ENCODE measurements at places on chromosomes 3 and 15.
A peak's percentile ranks its signal among the peaks of the same experiment; 100 is the strongest.

- no peak for DNase-seq
Measured at GRCh38 chr15:68334661-68335124, 57.1 kb downstream of the FEM1B start.

- DNase-seq: no peak
Measured at GRCh38 chr3:54653456-54654195, 274.2 kb downstream of the LRTM1 start.

DNA sequence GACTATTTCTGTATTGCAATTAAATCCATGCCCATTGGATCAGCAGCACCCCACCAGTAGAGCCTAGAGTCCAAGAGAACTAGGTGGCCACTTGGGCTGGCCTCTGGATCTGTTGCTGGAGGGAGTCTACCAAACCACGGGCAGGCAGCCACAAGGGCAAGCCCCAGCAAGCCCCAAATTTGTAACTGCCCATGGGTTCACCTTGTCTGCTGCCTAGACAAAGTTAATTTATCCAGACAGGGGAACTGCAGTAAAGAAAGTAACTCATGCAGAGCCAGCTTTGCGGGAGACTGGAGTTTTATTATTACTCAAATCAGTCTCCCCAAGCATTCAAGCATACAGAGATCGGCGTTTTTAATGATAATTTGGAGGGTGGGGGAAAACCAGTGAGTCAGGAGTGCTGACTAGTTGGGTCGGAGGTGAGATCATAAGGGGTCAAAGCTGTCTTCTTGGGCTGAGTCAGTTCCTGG is 74.0 kb upstream of the TERB2 start:
- no peak for DNase-seq

- DNase-seq: no peak
Measured at GRCh38 chr3:171092467-171092911, 66.0 kb upstream of the SLC2A2 start.

DNA sequence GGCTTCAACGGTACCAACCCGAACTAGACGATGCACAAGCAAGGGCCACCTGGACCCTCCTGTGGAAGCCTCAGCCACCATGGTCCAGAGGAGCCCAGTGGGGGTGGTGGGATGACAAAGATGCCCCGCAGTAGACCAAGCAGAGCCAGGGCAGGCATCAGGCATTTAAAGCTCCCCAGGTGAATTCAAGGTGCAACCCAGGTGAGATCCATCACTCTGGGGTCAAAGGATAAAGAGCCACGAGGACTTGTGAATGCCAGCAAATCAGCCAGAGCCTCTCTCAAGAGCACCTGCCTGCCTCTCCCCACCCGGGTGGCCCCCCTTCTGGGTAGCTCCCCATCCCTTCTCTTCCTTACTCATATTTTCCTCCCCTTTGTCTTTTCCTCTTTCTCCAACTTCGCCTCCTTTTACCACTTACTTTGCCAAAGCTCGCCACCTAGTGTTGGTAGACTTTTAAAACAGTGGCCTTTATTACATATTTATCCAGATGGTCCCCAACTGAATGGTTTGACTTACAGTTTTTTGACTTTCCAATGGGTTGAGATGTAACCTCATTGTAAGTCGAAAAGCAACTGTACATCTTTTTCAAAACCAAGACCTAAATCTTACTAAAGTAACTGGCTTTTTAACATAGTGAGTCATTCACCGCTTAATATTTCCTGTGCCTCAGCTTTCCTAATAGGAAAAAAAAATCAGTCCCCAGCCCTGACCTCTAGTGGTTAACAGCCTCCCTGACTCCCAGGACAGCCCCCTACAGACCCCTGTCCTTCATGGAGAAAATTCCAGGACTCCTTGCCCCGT is 18.8 kb downstream of the PLA2G4F start:
- DNase-seq: no peak

DNA sequence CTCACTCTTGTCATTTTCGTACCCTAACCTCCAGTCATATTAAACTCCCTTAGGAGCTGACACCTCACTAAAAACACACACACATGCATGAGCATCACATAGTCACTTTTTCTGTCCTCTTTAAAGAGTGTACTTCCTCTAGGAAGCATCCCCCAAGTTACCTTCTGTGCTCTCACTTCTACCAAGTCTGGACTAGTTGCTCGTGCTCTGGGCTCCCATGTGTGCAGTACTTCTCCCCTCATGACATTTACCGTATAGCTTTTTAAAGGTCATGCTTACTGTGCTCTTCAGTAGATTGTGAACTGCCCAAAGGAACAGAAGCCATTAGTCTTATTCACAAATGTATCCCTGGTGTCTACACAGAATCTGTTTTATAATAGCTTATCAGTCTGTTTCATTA is 42.0 kb downstream of the CRYBG3 start:
- no peak for DNase-seq

DNA sequence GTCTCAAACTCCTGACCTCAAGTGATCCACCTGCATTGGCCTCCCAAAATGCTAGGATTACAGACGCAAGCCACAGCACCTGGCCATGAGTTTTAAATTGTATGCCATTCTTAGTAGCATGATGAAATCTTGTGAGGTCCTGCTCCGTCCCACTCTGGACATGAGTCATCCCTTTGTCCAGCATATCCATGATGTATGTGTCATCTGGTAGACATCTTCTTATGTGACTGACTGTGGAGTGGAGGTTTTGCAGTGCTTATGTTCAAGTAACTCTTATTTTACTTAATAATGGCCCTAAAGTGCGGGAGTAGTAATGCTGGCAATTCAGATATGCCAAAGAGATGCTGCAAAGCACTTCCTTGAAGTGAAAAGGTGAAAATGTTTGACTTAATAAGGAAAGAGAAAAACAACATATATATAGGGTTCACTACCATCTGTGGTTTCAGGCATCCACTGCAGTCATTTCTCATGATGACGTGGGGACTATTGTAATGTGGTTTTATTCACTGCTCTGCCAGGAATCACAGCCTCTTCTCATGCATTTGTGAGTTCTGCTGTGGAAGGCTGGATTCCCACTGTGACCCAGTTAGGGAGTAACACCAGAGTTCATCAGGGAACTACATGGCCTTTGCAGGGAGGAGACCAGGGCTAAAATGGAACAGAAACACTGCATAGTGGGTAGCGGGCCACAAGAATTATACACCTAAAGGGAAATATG is 204.6 kb upstream of the STRIT1 start:
- DNase-seq: no peak

DNA sequence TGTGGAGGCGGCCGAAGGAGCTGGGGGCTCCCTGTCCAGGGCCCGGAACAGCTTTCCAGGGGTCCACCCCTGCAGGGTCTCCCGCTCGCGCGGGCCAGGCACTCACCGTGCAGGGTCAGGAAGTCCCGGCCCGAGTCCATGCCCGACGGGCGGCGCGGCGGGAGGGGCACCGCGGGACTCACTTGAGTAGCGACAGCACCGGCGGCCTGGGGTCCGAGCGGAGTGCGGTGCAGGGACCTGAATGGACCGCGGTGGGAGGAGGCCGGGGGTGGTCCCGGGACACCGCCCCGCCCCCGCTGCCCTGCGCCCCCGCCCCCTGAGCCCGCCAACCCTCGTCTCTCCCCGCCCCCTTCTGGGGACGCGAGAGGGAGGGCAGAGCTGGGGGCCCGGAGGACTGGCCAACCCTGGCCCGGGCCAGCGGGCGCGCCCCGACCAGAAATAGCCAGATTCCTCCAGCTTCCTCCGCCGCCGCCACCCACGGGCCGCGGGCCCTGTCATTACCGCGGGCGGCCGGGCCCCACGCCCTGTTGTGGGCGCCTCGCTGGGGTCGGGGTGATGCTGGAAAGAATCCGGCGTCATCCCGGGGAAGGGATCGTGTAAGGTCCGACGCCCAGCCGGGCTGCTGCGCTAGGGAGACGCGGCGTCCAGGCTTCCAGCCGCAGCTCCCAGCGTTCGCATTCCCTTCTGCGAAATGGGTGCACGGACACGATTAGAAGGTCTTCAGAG is at the start of gene PLCD1:
Gene PLCD1, minus strand, starts transcription at position 243 of the 726 bp plus-strand sequence. Its CDS starts 103 bp downstream, at position 140.
- DNase-seq: peak; percentile 53

DNA sequence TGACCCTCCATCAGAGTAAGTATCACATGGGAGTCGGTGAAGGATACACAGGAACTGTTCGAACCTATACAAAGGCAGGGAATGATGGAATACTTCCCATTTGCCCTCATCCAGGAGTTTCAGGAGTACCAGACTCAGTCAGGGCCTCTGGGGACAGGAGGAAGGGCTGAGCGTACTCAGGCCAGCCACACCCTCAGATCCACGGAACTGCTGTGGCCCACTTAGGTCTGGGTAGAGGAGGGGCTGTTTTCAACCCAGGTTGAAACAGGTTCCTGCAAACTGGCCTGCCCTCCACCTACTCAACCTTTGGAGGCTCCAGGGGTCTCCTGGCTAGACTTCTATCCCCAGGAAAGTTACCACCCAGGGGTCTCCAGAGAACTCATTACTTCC is 6.7 kb upstream of the IGDCC3 start:
- no peak for DNase-seq

DNA sequence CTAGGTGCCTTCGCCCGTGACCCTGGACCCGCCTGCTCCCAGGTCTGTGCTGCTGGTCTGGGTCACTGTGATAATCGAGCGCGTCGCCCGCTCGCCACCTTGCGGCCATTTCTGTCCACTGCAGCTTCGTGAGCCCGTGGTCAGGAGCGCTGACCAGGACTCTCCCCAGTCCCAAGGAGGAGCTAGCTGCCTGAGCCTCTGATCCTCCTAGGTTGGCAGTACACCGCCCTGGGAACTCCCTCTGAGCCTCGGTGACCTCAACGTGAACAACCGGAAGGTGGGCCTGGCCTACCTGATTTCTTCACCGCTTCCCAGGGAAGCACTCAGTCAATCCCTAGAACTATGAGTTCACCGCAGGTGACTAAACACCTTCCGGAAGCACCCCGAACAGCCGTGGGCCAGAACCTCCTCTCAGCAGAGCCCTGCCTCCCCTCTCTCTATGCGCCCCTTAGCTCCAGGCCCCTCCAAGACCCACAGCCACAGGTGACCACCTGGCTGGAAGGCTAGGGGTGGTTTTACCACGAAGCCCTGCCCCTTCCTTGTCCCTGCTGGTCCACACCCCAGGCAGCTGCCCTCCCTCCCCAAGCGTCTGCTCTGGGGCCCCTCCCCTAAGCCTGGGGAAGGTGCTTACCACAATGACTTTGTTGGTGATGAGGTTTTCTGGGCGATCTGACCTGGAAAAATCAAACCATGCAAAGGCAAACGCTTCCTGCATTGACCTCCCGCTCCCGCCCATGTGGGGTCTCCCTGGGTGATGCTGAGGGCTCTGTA is 9.7 kb downstream of the PLA2G4D start:
- DNase-seq: no peak

GRCh38 chr3:187700249-187700648 is 2.1 kb downstream of the RTP2 start:
- DNase-seq: no peak

DNA sequence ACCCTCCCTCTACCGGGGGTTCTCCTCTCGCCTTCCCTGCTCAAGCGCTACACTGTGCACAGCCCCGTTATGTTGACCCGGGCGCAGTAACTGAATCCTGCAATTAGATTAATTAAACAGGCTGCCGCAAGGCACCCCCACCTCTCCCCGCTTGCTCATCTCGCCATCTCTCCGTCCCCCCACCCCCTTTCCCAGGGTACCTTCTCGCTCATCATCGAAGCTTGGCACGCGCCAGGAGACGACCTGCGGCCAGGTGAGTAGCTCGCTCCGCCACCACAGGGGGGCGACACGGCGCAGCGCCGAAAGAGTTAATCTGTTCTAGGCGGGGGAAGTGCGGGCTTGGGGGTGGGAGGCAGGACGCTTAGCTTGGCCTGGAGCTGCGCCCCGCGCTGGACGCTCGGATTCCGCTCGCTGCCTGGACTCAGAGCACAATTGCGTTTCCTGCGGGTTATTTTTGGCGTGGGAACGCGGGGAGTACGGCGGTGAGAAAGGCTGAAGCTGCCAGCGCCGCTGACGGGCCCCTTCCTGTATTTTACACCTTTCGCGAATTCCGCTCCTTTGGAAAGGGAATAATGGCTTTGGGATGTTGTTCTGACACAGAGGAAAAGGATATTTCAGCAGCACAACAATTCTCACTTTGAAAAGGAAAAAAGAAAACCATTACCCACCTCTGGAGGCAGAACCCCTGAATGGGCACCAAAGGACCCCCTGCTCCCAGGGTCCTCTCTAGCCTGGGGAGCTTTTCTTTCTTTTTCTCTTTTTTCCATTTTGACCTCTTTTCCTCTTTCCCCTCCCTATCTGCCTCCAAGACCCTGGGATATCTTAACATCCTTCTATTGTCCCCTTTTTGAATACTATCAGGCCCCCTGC is 1.5 kb downstream of the DLL4 start:
- no peak for DNase-seq

DNA sequence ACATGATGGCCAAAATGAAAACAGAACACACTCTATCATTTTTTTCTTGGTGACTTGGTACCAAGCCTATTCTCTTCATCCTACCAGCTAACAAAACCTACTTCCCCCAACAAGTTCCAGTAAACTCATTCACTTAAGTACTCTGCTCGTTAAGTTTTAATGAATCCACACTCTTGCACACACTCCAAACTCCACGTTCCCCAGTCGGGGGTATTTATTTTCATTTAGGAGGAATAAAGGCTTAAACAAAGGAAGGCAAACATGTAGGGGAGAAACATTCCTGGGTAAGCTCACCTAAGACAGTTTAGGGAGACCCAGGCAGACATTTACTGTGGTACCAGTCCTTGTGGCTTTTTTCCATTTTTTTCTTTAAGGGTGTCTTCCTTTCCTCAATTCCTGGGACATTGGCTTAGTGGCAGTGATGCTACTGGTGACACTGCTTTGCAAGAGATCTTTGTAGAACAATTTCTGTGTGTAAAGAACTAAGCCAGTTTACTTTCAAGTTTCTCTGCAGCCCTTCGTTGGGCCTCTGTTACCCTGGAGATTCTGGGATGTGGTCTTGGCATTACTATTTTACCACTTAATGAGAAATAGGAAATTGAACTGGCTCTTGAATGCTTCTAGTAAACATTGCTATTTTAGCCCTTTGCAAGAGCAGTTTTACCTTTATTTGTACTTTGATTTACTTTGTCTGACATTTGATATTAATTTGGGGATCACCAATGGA is 117.3 kb upstream of the C15orf61 start:
- no peak for DNase-seq

GRCh38 chr3:108088697-108089096 is 2.1 kb downstream of the CD47 start:
- DNase-seq: no peak

DNA sequence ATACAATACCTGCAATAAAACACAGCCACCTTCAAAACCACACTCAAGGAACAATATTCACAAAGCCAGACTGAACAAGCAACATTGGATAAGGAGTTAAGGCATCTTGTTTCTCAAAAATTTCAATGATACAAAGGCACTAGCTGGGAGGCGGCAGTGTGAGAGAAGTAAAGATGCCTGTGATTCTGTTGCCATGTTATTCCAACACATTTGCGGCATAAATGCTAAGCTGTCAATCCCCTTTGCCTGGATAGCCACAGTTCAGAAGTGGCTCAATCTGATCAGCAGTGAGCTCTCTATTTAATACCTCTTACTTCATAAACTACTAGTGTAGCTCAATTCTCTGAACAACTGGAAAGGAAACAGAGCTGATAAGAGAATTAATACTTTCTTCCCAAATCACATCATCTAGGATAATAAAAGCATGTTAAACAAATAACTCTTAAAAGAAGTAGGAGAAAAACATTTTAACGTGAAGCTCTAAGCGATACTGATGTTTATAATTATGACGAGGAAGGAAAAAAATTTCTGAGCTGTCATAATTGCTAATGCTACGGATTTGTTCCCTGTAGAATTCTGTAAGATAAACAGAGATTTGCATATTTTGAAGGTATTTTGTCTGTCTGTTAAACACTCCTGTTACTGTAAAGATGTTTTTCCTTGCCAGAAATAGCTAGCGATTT is 358.4 kb downstream of the FOXP1 start:
- DNase-seq: no peak

- DNase-seq: no peak
Measured at GRCh38 chr3:40355410-40355809, 31.6 kb upstream of the ENTPD3 start.
